ENCODE measurements at places on chromosomes 6 and 20. TPM values are rescaled to one million over a fixed set of nuclear protein-coding genes. Genes with fewer than 3 reads are reported as not detected.

Gene ANKRD60
- total RNA-seq = not detected

DNA sequence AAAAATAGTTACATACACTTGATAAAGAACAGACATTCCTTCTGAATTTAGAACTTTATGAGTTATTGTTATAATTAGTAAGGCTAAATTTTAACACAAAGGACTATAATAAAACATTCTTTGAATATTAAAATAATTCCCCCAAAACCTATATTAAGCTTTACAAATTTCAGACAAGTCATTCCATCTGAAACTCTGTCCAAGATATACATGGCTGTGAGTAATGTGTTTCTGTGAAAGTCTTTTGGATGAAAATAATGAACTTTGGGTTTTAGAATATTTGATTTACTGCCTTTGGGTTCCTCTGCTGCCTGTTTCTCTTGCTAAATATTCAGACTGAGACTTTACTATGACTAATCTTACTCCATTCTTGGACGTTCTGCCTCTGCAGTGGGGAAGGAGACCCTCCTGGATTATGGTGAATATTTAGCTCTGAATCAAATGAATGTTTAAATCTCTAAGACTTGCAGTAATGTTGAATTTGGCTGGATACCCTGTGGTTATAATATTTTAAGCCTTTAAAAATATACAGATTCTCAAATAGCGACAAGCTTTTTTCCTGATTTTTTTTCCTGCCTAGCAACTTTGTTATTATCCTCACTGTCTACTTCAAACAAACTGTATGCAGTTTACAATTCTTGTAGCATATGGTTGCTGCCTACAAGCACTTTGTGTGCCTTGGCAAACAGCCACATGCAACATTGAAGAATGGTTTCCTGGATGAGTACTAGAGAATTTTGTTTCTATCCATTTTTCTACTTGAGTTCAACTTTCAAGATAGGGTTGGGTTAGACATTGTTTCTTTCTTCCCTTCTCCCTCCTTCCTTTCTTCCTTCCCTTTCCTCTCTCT lies 51.4 kb downstream of the TXLNB start:
- no peak for DNase-seq

Gene ADGRF1
- 0.12 TPM for total RNA-seq

- DNase-seq = no peak
Observed at GRCh38 chr6:1240766-1241318, 71.1 kb upstream of the FOXQ1 start.

DNA sequence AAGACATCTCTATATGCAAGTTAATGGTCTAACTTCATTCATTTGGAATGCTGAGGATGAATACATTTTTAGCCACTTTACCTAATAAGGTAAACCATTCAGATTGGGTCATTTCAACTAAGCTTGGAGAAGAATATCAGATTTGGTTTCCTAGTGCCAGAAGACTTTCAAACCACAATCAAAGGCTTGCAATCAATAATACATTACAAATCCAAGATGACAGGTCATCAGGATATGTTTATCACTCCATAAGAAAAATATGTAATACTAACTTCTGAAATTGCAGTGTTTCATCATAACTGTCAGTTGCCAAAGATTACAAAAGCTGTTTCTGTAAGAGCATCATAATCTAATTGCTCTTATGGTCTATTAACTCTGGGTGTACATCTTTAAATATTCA lies 654.0 kb downstream of the COL12A1 start:
- no peak for DNase-seq

DNA sequence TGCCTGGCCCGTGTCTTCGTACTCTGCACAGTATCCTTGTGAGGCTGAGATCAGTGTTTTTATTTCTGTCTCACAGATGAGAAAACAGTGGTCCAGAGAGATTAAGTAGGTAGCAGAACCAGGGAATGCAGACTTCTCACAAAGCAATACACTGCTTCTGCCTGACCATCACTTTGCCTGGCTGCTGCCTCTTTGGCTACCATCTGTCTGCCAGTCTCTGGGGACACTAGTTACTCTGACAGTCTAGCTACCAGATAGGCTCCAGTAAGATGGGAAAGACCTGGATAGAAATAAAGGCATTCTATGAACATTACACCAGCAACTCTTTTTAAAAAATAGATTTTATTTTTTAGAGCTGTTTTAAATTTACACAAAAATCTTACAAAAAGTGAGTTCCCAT lies 96.9 kb downstream of the PHACTR3 start:
- DNase-seq = no peak

- DNase-seq = no peak
Observed at GRCh38 chr20:945841-946240, 29.7 kb upstream of the ANGPT4 start.

Gene EFCAB8
- 0.29 TPM for total RNA-seq

DNA sequence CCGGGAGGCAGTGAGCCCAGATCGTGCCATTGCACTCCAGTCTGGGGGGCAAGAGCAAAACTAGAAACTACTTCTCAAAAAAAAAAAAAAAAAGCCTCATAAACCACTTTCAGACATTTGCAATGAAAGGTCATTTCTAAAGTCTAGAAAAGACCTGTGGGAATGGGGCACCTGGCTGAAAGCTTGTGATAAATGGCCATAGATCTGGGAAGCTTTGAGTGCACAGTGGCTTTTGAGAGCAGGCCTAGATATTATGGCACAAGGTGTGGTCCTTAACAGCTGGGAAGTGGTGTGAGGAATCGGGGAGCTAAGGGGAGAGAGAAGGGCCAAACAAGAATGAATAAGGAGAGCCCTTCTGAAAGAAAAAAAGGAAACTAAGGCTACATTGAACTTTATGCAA lies 33.2 kb downstream of the ID4 start:
- DNase-seq = no peak

DNA sequence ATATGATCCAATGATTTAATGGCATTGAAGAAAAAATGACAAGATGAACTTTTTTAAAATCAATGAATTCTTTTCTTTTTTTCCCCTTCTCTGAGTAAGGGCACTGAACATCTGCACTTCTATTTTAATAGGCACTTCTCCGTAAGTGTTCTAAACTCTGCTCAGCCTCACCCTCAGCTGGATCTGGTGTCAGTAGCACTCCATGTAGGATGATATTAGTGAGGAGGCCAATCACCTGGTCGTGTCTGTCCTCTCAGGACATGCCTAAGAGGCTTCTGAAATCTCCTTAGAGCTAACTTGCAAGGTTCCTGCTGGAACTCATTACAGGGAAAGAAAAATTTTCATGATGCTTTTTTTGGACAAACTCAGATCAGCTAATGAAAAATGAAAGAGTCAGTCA lies 148.6 kb upstream of the MLIP start:
- DNase-seq = no peak

Gene ANGPT4
- total RNA-seq = not detected

Gene RREB1
- 71.7 TPM for total RNA-seq

DNA sequence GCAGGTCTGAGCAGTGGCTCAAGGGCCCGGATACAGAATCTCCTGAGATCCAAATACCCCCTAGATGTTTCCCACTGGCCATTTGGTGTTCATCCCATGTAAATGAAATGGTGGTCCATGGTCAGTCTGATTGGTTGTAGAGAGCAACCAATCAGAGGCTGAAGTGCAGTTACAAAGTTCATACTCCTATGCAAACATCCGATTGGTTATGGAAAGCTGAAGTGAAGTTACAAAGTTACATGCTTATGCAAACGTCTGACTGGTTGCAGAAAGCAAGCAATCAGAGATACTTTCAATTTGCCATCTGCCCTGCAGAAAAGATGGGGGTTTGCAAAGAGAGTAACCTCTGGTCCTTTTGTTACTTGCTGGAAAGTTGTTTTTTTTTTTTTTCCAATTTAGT lies 313.6 kb downstream of the CDKAL1 start:
- DNase-seq = no peak

Measured in progenitor cell of endocrine pancreas (in vitro differentiated cells).